Central memory CD8-positive, alpha-beta T cell (primary cell): ENCODE measurements at places on chromosomes 2 and 18.

DNA sequence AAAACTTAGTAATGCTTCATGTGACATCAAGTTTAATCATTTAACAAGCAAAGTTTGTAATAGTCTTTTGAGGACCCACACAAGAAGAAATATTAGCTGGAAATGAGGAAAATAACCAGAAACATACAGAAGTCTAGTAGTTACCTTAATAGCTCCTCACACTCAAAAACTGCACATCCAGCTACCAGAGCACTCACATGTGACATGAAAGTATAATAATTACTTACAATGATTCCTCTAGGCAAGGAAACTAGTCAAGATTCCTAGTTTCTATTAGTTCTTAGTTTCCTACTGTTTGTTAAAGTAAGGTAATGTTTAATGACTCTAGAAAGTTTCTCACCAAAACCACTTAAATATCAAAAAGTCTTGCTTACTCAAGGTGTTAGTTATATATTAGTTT is 335.8 kb downstream of the RAD51AP2 start:
- DNase-seq, result no peak
- no peak overlapping the region for H3K4me3 ChIP-seq
- no peak overlapping the region for H3K27ac ChIP-seq
- no peaks in the 10 kb centered on the region for H3K4me1 ChIP-seq

- H3K4me3 ChIP-seq, result no peak overlapping the region
- H3K4me1 ChIP-seq, result no peaks in the 10 kb centered on the region
- DNase-seq, result no peak
- H3K27me3 ChIP-seq, result no peaks in the 10 kb centered on the region
These were observed 41.0 kb upstream of the ACTR3 start for GRCh38 chr2:113848758-113849415.

DNA sequence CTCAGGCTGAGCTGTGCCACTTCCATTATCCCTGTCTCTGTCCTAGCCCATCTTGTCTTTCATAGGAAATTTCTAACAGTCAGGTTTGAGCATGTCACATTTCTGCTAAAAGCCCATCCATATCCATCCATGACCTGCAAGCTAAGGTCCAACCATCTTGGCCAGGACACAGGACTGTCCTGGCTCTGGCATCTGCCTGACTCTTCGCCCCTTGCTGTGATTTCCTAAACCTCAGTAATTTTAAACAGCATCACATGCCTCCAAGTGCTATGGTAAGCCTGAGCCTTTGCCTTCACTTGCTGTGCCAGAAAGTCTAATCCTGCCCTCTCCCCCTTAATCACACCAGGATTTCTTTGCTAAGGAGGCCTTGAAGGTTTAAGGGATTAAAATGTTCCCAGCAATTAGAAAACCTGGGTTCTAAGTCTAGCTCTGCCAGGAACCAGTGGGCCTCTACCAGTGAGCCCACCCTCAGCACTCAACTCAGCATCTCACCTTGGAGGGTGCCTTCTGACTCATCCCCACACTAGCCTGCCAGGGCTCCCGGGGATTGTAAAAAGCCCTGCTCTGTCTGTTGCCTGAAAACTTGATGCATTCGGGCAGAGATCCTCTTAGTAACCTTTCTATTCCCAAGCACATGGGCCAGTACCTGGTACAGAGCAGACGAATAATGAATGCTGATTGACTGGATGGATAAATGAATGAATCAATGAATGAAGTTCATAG is 411.0 kb downstream of the LRATD1 start:
- H3K36me3 ChIP-seq, result no peaks in the 10 kb centered on the region
- H3K4me3 ChIP-seq, result no peak overlapping the region
- no peak overlapping the region for H3K27ac ChIP-seq

DNA sequence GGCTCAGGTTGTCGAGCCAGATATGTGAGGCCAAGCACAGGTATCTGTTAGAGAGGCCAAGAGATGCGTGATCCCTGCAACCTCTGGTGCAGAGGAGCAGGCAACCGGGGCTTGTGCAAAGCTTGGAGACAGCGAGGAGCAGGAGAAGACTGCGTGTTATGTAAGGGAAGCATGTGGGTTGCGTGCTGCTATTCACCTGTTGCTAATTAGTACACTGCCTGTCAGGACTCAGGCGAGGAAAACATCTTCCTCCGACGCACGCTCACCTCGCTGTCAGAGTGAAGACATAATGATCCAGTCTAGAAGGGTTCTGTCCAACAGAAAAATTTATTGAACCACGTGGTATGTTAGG is 102.5 kb downstream of the HNRNPLL start:
- H3K4me3 ChIP-seq, result no peak overlapping the region
- no peak for DNase-seq
- peaks cover 36% of the 10 kb centered on the region for H3K27me3 ChIP-seq

DNA sequence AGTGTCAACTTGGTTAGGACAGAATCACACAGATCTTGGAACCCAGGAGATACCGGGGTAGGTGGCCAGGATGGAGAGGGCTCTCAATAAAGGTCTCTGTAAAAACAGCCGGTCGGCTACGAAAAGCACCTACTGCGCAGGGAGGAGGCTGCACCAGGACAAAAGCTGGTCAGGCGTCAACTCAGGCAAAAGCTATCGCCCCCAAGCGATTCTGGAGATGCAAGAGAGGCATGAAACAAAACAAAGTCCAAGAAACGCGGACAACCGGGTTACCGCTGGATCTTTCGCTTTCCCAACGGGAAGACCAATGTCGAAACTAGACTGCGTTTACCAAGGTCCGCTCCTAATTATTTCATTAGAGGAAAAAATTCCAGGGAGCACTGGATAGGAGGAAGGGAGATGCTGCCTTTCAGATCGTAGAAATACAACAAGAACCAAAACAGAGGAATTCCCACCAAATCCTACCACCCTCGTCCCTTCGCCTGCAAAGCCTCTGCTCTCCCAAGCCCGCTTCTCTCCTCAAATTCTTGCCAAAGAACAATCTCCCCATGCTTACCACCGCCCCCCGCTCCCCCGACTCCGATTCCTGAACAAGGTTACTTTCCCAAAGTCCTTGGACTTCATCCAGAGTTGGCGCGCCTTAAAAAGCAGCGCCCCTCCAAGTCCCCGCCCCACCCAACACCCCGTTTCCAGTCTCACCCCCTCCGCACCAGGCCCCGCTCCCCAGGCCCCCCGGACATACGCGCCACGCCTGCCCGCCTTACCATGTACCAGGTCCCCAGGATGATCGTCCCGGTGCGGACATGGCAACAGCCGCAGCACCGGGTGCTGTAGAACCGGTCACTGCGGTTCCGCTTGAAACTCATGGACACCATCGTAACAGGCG is 539 bp downstream of the LAPTM4A start:
- peaks cover 6% of the 10 kb centered on the region for H3K36me3 ChIP-seq
- no peak for DNase-seq
- H3K27ac ChIP-seq, result no peak overlapping the region
- H3K27me3 ChIP-seq, result peaks cover 19% of the 10 kb centered on the region
- H3K4me3 ChIP-seq, result no peak overlapping the region
- H3K4me1 ChIP-seq, result no peaks in the 10 kb centered on the region
